CD4-positive, alpha-beta memory T cell (primary cell): ENCODE measurements at places on chromosomes 12 and 14.

- DNase-seq: no peak
Observed at GRCh38 chr12:69023840-69024239, 90.9 kb upstream of the CPM start.

DNA sequence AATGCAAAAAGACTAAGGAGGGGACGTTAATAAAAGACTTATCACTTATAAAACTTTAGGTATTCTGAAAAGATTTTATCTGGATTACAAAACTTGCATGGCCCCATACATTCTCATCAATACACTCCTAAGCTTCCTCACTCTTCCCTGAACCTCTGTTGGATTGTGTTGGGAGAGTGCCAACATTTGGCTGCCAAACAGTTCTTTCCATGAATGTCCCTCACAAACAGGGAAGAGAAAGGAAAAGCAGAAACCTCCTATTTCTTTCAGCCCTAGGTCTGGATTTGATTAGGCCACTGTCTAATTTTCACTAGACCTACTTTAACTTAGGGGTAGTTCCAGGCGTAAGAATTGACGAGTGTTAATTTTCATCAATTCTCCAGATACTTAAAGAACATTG lies 11.7 kb downstream of the PTHLH start:
- no peak for DNase-seq

GRCh38 chr14:66443785-66444184 lies 42.4 kb upstream of the CCDC196 start:
- DNase-seq: no peak

DNA sequence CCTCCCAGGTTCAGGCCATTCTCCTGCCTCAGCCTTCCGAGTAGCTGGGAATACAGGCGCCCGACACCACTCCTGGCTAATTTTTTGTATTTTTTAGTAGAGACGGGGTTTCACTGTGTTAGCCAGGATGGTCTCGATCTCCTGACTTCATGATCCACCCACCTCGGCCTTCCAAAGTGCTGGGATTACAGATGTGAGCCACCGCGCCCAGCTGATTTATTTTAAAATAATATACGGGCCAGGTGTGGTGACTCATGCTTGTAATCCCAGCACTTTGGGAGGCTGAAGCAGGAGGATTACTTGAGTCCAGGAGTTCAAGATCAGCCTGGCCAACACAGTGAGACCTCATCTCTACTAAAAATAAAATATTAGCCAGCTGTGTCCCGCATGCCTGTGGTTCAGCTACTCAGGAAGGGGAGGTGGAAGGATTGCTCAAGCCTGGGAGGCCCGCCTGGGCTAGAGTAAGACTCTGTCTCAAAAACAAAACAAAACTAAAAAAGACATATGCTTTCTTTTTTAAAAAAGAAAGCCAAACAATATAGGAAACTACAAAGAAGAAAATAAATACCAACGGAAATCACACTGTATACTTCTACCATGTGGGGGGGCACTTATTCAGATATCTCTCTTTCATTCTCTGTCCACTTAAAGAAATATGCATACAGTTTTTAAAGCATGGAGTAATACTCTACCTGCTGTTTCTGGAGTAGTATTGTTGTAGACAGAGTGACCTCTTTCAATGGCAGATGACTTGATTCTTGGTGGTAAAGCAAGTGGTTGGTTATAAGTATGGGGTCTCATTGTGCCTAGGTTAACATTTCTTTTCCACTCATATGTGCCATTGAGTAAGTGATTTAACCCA lies 930 bp upstream of the MIA2 start:
- no peak for DNase-seq

- peak; percentile 90 for DNase-seq
Observed at GRCh38 chr12:12379831-12380730, 23.2 kb downstream of the BORCS5 start.

DNA sequence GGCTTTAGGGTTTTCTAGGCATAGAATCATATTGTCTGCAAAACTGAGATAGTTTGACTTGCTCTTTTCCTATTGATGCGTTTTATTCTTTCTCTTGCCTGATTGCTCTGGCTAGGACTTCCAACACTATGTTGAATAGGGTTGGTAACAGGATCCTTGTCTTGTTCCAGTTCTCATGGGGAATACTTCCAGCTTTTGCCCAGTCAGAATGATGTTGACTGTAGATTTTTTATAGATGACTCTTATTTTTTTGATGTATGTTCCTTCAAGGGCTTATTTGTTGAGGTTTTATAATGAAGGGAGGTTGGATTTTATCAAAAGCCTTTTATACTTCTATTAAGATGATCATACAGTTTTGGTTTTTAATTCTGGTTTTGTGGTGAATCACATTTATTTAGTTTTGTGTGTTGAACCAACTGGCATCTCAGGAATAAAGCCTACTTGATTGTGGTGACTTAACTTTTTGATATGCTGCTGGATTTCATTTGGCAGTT lies 478.2 kb downstream of the TMEM117 start:
- DNase-seq: no peak

DNA sequence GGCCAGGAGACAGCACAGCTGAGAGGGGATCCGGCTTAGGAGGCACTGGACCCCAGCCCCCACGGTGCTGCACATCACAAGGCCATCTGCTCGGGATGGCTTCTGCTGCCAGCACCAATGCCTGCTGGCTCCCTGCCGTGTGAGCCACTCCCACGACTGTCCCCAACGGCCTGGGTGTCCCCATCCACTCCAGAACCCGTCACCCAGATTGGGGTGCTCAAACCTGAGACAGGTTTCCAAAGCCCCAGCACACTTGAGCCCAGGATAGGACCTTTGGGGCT lies 102.4 kb downstream of the RFLNA start:
- DNase-seq: no peak

DNA sequence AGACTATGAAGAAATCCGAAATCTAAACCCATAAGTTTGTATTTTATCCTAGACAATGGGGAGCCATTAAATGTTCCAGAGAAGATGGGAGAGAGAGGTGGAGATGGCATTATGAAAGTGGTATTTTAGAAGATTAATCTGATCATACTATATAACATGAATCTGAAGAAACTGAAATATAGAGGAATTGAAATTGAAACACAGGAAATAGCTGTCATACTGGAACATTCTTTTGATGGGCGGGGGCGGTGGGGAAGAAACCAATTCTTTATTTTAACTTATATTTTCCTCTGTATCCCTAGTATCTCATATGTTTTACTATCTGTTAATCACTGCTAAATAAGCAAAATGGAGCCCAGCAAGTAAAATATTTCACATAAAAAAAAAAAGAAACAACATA lies 27.0 kb upstream of the FOXN3 start:
- DNase-seq: no peak

DNA sequence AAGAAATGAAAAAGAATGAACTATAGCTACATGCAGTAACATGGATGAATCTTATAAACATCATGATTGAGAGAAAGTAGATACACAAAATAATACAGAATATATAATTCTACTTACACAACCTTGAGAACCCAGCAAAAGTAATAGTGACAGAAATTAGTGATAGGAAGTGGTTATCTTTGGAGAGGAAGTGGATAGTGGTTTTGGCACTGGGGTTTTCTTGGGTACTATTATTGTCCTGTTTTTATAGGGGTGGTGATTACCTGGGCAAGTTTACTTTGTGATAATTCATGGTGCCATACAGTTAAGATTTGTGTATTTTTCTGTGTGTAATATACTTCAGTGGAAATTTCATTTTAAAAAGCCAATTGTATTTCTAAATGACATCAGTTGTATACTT lies 352.7 kb downstream of the AEBP2 start:
- DNase-seq: peak; percentile 31

GRCh38 chr14:54672688-54673087 lies 105.8 kb downstream of the SAMD4A start:
- no peak for DNase-seq

GRCh38 chr12:96335270-96335669 lies 65.0 kb downstream of the CDK17 start:
- no peak for DNase-seq

DNA sequence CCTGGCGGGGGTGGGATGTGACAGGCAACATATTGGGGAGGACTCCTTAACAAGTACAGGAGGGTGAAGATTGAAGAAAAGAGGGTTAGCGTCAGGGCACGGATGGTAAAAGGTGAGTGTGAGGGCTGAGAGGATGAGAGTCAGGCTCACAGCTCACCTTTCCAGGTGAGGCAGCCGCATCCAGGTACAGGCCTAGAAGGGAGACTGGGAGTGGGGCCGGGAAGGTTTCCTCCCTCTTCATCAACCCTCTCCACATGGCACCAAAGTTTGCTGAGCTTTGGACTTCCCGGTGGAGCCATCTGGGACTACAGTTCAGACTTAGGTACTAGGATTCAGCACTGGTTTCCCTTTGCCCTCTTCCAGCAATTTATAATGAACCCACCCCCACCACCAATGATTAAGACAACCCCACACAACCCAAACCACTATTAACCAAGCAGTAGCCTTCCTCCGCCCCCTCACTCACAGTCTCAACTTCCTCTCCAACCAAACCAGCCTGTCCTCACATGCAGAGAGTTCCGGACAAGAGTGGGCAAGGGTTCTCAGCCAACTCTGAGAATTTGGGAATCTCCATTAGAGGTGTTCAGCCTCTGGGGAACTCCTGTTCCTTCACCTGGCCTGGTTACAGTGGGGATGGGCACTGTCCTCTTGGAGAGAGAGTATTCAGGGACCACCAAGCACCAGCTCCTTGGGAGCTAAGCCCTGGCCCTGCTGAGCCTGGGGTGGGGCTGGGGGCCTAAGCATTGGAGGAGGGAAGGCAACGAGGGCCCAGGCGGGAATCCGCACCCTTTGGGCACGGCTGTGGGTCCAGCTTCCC lies 2.4 kb upstream of the HOXC4 start:
- DNase-seq: no peak

GRCh38 chr14:91511043-91511383 lies 903 bp upstream of the PPP4R3A start:
- DNase-seq: no peak

GRCh38 chr12:49131894-49132461 lies 783 bp upstream of the TUBA1B start:
- no peak for DNase-seq

GRCh38 chr14:89202413-89203190 lies 214.4 kb downstream of the FOXN3 start:
- DNase-seq: no peak

DNA sequence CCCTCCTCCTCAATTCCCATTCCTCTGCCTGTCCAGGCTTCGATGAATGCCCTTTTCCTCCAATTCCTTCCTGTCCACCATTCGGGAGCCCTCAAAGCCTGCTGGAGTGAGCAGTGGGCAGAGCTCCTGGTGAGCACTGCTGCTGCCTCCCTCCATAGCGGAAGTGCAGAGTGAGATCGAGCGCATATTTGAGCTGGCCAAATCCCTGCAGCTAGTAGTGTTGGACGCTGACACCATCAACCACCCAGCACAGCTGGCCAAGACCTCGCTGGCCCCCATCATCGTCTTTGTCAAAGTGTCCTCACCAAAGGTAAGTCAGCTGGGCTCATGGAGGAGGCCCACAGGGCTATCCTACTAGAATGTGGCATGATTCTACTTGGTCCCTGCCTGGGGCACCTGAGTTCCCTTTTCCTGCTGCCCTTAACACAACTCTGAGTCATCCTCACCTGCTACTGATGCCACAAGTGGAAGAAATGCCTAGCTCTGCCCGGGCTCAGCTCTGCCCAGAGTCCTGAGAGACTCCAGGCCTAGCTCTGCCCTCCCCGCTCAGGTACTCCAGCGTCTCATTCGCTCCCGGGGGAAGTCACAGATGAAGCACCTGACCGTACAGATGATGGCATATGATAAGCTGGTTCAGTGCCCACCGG lies 8.0 kb downstream of the CACNB3 start:
- no peak for DNase-seq
